Stimulated activated CD8-positive, alpha-beta memory T cell treated with anti-CD3 and anti-CD28 coated beads, Interleukin-7, amount 100 ng/mL, for 1 hour (primary cell): ENCODE measurements at places on chromosomes 2 and 18.

- no peak for DNase-seq
Observed at GRCh38 chr18:75203416-75204268, 5.3 kb downstream of the PTGR3 start.

DNA sequence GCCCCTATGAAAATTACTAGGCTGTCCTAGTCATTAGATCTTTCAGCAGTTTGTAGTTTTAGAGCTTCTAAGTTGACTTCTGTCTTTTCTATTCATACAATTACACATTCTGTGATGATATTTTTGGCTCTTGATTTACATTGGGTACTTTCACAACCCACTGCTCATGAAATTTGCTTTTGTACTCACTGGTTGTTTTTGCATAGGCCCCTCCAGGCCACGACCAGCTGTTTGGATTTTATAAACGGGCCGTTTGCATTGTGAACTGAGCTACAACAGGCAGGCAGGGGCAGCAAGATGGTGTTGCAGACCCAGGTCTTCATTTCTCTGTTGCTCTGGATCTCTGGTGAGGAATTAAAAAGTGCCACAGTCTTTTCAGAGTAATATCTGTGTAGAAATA is 193.8 kb downstream of the RPIA start:
- no peak for DNase-seq

DNA sequence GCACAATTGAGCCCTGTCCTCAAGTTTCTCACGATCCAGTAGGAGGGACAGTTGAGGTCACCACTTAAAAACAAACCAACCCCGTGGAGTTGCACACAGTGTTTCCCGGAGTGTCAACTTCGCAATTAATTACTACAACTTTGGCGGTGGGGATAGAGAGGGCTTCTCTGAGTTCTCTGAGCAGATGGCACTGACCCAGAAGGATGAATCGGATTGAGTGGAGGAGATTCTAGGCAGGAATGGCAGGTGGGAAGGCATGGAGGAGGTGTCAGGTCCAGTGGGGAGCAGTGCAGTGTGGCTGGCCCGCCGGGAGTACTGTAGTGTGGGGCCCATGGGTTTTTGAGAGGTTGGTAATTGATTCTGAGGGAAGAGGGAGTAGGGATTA is 12.0 kb downstream of the SIX3 start:
- DNase-seq = no peak

DNA sequence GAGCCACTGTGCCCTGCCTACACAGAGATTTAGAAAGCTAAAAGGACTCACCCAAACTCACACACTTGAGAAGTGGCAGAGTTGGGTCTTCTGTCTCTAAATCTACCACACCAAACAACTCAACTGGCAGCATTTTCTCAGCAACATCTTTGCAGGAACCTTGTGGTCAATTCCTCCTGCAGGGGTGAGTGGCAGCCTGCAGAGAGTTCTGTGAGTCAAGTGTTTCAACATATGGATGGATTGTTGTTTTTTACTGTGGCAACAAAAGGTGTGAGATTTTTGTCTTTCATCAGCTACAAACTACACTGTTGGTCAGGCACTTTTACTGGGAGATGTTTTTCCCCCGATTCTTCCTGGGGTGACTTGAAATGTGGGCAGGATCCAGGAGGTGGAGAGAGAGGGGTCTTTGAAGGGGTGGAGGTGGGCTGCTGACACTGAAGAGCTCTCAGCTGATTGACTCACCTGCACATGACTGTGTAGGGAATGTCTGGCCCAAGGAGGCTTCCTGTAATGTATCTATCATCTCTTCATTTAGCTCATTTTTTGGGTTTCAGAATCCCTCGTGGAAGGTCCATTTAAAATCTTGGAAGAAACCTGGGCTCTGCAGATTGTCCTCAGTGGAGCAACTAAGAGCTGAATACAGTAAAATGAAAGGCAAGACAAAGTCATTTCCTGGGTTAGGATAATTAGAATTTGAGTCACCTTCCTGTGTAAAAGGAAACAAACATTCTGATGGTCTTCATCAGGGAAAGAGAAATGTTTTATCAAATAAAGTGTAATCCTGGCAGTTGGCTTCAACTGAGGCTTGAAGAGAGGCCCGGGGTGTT is 98.6 kb downstream of the MSH2 start:
- DNase-seq = no peak

DNA sequence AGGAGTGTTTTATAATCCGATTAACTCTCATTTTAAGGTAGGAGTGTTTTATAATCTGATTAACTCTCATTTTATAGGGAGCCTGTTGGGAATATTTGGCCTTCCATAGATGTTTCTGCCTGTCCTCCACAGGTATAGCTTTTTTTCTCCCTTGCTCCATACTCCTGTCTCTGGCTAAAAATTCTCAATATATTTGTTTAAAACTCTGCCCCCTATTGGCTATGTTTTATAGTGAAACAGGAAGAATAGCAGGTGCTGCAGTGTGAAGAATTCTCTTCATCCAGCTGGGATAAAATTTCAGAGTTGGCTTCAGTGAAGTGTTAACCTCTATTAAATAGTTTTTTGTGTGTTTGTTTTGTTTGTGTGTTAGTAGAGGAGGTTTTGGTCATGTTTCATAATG is 1046.0 kb upstream of the TMEFF2 start:
- DNase-seq = no peak

GRCh38 chr2:170845343-170845742 is 28.7 kb downstream of the GAD1 start:
- no peak for DNase-seq

GRCh38 chr18:5840547-5840946 is 54.8 kb downstream of the TMEM200C start:
- DNase-seq = no peak

DNA sequence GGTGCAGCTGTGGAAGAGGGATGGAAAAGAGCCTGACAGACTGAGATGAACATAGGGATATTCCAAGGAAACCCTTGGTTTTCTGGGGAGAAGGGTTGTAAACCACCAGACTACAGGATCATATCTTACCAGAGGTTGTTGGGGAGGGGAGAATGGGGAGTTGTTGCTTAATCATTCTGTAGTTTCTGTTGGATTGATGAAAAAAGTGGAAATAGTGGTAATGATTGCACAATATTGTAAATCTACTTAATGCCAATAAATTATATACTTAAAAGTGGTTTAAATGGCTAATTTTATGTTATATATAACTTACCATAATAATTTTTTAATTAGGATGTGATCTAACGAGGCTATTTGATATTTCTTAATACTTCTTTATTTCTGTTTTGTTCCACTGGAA is 800.9 kb downstream of the BCL11A start:
- DNase-seq = no peak

GRCh38 chr2:162888652-162889051 is 50.1 kb upstream of the KCNH7 start:
- DNase-seq = no peak

DNA sequence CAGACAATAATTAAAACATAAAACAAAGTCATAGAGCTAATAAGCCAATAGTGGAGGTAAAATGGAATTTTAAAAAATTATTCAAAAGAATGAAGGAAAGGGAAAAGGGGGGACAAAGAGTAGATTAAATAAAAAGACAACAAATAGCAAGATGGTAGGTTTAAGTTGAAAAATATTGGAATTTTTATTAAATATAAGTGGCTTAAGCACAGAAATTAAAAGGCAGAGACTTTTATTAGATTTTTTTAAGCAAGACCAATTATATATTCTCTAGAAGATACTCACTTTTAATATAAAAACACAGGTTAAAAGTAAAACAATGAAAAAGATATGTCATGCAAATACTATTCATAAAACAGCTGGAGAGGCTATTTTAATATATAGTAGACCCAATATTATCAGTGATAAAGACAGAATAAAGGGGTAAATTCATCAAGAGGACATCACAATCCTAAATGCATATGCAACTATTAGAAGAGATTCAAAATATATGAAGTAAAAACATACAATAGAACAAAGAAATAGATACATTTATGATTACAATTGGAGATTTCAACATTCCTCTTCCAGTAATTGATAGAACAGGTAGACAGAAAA is 98.7 kb downstream of the CYP26B1 start:
- DNase-seq = no peak

DNA sequence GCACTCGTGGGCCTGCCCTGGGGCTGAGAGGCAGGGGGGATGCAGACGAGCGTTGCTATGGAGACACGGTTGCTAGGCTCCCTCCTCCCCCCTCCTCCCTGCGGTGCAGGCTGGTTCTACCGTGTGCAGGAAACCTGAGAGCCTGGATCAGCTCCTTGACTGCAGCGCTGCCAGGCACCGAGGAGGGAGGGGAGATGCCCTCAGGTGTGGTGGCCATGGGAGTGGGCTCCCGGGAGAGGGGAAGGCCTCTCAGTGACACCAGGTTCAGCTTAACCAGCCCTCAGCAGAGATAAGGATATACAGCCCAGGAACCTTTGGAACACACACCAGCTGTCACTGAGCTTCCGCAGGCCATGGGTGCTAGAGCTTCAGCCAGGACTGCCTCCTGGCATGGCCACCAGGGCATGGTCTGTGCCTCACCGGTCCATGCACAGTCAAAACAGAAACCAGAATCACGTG is 124.4 kb upstream of the PXDN start:
- DNase-seq = no peak

- no peak for DNase-seq
Observed at GRCh38 chr2:240893363-240893844, 2.6 kb downstream of the MAB21L4 start.

DNA sequence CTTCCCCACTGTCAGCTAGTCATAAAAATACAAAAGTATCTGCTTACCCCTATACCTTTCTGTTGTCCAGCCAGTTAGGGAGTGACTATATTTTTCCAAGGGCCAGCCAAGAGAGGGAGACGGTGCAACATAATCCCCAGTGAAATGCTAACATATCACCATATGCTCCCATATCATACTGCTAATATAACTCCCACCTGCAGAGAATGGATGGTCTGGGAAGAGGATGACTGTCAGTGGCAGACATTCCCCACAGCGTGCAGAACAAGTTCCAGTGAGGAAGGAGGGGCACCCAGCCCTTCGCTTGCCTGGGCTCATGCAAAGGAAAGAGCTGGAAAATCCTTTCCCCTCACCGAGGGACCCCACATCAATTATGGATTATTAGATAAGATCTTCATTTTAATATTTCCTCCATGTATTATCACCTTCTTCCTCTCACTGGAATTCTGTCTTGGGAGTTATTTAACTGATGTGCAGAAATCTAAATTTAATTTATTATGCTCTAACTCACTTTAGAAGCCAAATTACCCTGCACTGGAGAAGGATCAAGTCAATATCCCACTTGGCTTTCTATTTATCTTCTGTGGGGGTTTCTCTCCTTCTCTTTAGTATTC is 135.6 kb downstream of the GALNT14 start:
- no peak for DNase-seq

GRCh38 chr2:46521215-46521683 is 41.9 kb downstream of the TMEM247 start:
- no peak for DNase-seq

GRCh38 chr18:48847807-48848486 is 102.8 kb downstream of the SMAD7 start:
- no peak for DNase-seq

DNA sequence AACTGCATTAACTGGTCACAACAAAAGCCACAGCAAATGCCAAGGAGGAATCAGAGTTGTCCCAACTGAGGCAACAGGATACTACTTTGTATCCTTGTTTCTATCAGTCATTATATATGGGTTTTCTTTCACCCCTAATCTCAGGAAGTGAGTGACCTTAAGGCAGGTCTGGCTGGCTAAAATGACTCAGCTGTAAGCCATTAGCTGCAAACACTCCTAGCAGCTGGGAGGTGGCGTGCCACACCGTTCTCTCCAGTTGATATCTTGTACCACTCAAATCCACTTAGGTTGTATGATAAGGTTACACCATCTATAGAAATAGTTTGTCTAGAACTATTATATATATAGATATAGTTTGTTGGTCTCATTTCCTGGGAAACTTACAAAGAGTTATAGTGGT is 171.1 kb upstream of the MC4R start:
- DNase-seq = no peak

DNA sequence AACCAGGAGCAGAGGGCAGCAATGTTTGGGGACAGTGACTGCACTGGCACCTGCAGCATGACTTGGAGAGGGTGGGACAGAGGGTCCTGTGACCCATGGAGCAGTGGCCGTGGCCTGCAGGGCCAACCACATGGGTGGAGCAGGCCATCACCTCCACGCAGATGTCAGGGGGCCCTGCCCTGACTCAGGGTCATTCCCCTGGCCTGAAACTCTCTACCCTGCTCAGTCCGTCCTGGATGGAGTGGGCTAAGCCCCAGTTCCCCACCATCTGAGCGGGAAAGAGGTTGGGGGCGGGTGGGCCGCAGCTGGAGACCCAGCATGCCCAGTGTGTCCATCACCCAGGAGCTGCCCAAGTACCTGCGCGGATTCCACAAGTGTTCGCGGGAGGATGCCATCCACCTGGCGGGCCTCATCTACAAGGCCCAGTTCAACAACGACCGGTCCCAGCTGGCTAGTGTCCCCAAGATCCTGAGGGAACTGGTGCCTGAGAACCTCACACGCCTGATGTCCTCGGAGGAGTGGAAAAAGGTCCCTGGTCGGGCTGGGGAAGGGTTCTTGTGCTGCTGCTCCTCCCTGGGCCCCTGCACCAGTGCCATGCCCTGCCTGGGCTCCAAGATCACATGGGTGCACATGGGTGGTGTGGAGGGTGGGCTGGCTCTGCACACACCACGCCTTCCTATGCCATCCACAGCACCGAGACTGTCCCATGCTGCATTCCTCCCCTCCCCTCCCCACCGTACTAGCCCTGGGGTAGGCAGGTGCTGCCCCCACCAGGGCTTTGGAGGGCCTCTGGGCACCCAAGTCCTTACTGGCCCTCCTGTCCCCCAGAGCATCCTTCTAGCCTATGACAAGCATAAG is 10.3 kb upstream of the GPR17 start:
- DNase-seq = no peak

- DNase-seq = no peak
Observed at GRCh38 chr2:43171789-43172188, 54.6 kb downstream of the ZFP36L2 start.

- DNase-seq = peak; percentile 97
Observed at GRCh38 chr2:97645695-97646629, at the start of gene COX5B. TSS of gene COX5B (plus strand) at chr2:97646062. CDS start at chr2:97646087, 25 bp downstream.

- no peak for DNase-seq
Observed at GRCh38 chr18:13048061-13048595, 57.0 kb downstream of the CEP192 start.

DNA sequence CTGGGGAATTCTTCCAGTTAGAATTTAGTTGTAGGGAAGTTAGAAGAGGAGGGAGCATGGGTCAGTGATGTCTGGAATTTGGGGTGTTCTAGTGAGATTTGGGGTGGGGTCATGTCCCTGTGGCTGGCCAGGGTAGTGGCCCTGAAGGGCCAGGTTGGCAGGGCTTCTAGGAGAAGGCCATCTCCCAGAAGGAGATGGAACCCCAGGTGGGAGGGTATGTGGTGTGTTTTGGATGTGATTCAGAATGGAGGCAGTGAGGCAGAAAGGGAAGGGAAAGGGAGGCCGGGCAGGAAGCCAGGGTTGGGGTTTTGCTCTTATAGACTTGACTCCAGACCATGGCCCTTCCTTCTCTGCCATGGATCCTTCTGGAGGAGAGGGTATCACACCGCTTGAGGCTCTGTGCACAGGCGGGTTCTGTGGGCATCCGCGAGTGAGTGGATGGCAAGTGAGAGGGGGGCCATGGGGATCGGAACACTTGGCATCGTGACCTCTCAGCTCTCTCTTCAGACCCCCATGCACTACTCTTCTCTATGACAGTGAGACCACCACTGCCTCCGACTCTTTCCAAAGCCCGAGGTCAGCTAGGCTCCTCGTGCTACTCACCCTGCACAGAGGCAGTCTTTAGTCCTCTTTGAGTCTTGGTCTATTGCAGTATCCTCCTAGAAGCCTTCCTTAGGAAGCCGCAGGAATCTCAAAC is 7.3 kb downstream of the GREB1 start:
- no peak for DNase-seq

- DNase-seq = no peak
Observed at GRCh38 chr2:1972948-1973347, 228.6 kb upstream of the PXDN start.

- DNase-seq = peak; percentile 13
Observed at GRCh38 chr2:29923110-29923721, 1.8 kb upstream of the ALK start.
